ENCODE measurements at places on chromosomes 3 and 15.

- DNase-seq: no peak
These were observed 573.4 kb upstream of the DPPA4 start for GRCh38 chr3:109910772-109911171.

- no peak for DNase-seq
These were observed 47.6 kb upstream of the CLSTN2 start for GRCh38 chr3:139887431-139887830.

DNA sequence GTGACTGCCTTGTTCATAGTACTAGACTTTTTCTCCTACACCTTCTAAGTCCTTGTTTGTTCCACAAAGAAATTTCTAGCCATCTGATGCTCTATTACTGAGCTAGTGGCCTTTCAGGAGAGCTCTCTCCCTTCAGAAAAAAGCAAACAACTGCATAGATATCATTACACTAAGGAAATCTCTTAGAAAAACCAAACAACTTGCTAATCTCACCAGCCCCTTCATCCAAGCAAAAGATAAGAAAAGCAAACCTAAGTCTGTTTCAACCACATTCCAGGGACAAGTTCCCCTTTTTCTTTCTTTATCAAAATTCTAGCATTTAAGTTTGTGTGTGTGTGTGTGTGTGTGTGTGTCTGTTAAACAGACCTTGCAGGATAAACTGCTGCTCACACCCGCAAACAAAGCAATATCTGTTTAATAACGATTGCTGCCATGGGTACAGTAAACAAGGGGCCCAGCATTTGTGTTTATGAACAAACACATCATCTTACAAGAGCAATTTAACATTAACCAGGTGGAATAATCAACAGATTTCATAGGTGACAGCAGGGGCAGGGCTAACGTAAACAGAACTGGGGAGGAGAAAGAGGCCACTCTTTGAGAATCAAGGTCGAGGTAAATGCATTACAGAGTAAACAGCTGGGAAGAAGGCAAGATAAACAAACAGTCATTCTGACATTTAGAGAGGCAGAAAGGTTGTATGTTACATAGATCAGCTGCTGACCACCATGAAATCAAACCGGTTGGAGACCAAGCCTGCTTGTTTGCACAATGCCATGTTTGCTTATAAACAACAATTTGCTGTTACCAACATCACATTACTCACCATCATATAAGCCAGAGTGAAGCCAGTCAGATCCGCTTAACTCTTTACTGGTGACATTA, 375.1 kb downstream of the FOXP1 start:
- peak; percentile 52 for DNase-seq

GRCh38 chr3:179015551-179016020, 56.0 kb downstream of the ZMAT3 start:
- DNase-seq: peak; percentile 80

GRCh38 chr15:28921919-28922706, 36.3 kb downstream of the APBA2 start:
- peak; percentile 22 for DNase-seq

DNA sequence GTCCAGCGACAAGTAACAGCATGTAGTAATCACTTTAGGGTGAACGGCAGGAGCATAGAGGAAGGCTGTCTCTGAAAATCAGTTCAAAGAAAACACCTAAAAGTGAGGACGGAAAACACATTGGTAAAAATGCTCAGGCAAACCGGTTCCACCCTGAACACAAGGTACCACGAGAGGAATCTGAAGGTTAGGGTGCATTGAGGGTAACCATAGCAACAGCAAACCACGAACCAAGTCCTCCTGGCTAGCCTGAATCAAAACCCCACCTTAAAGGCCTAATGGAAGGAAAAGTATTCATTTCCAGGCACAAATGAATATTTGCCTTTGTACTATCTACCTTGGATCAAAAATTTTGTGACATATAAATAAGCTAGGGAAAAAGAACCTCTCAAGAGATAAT, 315.0 kb downstream of the OCA2 start:
- no peak for DNase-seq

DNA sequence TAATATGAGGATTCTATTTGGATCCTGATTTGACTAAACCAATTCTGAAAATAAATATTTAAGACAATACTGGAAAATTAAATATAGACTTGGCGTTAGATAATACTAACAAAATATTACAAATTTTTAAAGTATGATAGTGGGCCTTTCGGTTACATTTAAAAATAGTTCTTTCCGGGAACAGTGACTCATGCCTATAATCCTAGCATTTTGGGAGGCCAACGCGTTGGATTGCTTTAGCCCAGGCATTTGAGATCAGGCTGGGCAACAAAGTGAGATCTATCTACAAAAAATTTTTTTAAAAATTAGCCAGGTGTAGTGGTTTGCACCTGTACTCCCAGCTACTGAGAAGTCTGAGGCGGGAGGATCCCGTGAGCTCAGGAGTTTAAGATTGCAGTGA, 30.3 kb upstream of the GADL1 start:
- DNase-seq: no peak

GRCh38 chr15:71596672-71597071, 213.7 kb upstream of the NR2E3 start:
- no peak for DNase-seq

DNA sequence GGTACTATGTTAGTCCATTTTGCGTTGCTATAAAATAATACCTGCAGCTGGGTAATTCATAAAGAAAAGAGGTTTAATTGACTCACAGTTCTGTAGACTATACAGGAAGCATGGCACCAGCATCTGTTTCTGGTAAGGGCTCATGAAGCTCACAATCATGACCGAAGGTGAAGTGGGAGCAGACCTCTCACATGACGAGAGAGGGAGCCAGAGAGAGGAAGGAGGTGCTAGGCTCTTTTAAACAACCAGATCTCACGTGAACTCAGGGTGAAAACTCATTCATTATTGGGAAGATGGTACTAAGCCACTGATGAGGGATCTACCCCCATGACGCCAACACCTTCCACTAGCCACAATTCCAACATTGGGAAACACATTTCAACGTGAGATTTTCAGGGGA, 301.7 kb upstream of the MDFIC2 start:
- DNase-seq: no peak

GRCh38 chr15:26771578-26772153, 1.2 kb downstream of the GABRB3 start:
- DNase-seq: no peak

GRCh38 chr15:52682781-52683180, 3.6 kb upstream of the ATOSA start:
- no peak for DNase-seq

DNA sequence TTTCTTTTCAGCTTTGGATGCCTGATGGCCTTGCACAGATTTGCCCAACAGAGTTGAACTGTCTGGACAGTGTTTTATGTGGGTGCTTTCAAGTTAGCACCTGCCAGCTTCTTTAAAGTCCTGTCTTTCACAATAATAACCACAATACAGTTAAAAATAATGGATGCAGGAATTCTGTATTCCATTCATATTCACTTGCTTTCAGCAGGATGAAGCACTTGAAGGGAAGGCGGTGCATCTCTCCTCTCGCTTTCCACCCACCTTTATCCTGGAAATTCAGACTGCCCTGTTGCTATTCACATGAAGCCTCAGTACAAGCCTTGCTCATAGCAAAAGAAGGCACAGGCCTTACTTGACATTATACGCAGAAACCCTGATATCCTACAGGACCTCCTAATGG, 26.5 kb upstream of the GYG1 start:
- DNase-seq: no peak

GRCh38 chr3:44513513-44513912, 36.0 kb upstream of the ZNF445 start:
- no peak for DNase-seq

DNA sequence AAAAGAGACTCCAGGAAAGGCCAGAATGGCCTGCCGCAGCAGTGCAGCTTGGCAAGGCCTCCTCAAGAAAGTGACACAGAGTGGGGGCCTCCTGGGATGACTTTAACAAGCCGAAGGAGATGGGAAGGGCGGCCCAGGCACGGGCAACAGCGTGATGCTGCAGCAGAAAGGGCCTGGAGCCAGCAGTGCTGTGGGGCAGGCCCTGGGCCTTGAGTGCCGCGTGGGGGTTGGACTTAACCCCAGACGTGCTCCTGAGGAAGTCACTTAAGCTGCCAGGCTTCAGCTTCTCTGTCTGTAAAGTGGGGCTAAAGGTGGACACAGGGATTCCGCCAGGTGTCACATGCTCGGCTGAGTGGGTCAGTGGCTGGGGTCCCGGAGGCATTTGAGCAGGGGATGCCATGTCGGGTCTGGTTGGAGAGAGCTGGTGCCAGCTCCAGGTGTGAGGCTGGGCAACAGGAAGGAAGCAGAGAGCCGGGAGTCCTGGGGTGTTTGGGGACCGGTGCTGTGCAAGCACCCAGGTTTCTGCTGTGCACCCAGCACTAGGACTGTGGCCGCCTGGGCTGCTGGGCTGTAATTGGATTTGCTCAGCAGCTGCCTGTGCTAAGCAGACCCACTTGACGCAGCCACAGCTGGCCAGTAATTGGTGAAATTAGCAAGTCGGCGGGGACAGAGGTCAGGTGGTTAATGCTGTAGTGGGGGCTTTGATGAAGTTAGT, 7.8 kb downstream of the DNAJB8 start:
- no peak for DNase-seq

GRCh38 chr3:148697306-148698189, at the start of gene AGTR1:
AGTR1 (plus strand) TSS chr3:148697903; CDS start chr3:148741036, 43,133 bp downstream.
- no peak for DNase-seq

DNA sequence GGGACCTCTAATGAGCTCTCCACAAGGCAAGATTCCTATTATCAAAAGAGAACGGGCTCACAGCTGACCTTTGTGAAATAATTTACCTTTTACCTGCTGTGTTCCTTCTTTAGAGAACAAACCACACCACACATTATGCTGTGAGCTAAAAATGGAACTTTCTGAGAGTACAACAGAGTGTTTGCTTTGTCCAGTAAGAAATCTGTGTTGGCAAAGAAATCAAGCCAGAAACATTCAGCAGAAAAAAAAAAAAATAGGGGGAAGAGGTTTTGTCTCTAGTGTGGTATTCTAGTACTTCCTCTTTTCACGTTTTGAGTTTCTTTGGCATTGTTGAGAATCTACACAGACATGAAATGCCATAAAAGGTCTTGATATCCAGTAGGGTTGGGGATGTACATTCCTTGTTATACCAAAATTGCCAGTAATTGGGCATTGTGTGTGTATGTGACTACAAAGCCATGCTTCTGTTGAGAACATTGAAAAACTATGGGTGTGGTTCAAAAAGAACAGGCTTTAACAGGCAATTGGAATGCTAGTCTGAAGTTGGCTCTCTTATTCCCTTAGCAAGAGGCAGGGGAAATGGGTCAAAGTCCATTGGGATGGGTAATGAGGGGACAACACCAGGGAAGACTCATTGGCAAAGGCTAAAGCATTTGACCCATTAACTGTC, 273.5 kb downstream of the NEK10 start:
- DNase-seq: no peak

- no peak for DNase-seq
These were observed 7.9 kb downstream of the AMOTL2 start for GRCh38 chr3:134366221-134366927.

- DNase-seq: peak; percentile 61
These were observed 414.6 kb downstream of the FOXP1 start for GRCh38 chr3:71168880-71169411.

DNA sequence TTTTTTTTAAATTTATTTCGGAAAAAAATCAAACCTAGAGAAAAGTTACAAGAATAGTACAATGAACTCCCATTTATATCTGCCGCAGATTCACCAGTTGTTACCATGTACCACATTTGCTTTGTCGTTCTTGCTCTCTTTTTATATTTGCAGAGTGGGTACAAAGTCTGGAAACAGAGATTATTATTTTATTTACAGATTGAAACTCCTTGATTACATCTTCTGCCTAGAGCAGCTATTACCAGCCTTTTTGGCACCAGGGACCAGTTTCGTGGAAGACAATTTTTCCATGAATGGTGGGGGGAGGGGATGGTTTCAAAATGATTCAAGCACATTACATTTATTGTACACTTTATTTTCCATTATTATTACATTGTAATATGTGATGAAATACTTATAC, 8.3 kb downstream of the MEF2A start:
- DNase-seq: no peak

DNA sequence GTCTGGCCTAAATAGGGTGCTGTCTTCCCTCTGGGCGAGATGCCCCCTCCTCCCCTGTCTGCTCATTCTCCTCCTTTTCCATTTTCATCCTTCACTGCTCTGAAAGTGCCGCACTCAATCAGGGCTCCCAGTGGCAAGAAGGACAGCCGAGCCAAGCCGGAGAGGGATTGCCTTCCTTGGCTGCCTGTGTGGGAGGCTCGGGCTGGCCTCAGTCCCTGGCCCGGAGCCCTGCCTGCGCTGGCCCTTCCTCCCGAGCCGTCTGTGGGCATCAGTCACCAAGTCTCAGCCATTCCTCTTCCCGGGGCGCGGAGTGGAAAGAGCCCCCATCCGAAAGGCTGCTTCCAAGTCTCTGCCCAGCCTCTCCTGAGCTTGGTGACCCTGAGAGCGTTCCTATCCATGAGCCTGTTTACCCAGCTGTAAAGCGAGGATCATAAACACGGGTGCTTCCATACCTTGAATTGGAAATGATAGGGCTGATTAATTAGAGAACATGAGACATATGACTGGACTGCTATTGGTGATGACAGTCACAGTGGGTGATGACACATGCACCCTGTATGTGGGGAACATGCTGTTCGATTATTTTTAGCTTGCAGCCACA, 59.1 kb upstream of the TLE3 start:
- no peak for DNase-seq

- no peak for DNase-seq
These were observed 59.9 kb downstream of the FAM43A start for GRCh38 chr3:194745422-194746184.

- DNase-seq: no peak
These were observed 60.3 kb upstream of the SMAD6 start for GRCh38 chr15:66641485-66642315.

DNA sequence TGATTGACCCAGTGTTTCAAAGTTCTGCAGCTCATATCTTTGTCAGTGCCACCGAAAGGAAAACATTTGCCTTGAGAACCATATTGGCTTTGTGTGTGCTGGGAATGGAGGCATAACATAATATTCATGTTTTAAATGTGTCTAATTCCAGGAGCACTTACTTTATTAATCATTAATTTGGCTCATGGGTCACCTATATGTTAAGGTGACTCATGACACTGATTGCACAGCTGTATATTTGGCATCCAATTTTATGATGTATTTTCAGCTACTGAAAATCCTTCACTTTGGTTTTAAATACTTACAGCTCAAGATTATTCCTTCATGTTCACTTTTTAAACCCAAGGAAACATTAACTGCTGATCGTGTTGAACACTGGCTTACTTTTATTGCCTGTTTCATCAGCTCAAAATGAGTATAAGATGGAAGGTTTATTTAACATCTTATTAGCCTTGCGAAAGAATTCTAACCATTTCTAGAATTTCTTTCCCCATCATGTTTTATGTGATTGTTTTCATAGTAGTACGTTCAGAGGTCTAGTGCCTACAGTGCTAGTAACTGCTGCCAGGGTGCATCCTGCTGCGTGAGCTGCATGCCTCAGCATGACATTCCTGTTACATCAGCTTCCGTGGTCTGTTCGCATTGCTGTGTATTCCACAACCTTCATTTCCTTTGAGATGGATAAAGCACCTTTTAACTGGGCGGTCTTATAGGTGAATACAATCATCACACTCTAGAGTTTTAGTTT, 63.7 kb downstream of the LRCH3 start:
- no peak for DNase-seq

GRCh38 chr15:64697911-64698369, 77.4 kb downstream of the RBPMS2 start:
- no peak for DNase-seq
